ENCODE measurements at places on chromosomes 12 and 14.

DNA sequence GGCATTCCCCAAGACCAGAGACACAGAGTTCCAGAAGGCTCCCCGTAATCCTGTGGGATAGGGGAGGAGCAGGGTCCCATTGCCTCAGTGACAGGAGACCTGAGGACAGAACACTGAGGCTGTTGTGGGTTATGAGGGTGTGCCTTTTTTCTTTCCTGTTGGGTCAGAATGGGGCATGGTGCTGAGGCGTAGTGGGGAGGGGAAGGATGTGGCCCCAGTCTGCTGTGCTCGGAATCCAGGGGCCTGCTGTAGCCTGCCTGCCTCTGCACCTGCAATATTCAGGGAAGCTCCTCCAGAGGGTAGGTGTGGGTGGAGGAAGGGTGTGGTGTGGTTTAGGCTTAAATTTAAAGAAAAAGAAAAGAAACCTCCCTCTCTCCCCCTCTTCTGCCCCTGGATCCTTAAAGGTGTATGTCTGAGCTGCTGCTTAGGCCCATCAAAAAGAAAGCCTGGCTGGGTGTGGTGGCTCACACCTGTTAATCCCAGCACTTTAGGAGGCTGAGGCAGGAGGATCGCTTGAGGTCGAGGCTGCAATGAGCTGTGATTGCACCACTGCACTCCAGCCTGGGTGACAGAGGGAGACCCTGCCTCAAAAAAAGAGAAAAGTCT lies 18.7 kb downstream of the PLEKHG3 start:
- no peak for DNase-seq

GRCh38 chr12:121955258-121956237 lies 37.2 kb downstream of the CFAP251 start:
- DNase-seq = no peak

DNA sequence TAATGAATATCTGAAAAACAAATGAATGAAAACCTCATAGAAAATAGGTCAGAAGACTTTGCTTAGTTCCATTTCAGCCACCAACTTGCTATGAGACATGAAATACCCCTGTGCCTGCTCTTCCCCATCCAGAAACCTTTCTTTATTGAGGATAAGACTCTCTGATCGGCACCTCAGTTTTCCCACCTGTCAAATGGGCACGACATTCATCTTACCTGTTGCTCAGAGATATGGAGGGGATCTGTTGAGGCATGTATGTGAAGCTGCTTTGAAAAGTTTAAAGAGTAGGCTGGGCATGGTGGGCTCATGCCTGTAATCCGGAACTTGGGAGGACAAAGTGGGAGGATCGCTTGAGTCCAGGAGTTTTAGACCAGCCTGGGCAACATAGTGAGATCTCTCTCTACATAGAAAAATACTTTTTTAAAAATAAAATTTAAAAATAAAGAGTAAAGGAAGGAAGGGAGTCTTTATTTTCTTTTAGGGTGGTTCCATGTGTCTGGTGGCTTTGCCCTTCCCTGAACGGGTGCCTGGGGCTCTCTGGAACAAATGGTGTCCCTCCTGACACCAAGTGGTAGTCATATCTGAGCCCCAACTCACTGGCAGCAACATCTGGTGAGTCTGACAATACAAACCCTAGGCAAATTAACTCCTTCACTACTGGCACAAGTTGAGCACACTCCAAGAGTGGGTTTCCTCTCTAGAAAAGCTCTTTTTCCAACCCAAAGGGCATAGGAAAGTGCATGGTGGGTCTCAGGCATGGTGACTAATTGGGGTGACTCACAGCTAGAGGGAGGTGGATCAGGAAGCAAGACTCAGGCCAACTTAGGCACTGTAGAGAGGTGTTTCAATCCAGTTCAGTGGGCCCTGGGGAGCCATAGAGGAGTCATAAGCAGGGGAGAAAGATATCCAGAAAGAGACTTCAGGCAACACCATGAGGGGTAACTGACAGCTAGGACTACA lies 42.1 kb downstream of the MAP1LC3B2 start:
- DNase-seq = no peak

DNA sequence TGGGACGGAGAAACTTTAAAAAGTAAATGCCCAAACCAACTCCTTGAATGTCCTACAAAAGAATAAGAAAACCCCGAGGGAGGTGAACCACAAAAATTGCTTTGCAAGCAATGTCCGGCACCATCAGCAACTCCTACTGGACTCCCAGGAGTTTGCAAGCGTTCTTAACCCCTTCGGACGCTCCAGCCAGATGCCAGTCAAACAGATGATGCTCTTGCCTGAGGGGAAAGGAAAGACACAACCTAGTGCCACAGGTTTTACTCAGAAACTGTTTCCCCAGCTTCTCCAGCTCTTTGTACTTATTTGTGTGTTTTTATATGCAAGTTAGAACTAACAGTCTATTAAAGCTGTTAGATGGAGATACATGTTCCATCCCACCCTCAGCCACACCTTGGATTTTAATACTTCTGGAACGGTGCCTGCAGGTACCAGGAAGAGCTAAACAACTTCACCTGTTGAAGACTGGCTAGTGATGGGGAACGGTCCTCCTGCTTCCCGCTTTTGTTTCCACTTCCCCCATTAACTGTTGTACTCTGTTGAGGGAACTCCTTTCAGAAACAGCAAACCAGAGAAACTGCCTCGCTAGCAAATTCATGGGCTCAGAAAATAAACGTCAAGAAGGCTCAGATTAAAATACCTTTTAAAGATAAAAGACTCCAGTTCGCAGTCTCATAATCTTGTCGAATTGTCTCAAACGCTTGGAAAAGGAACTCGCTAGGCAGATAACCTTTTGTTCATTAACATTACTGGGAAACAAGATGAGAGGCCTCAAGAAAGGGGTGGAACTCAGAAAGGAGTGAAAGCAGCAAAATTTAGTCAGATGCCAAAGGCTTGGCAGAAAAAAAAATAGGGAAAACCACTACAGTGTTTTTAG lies 1.1 kb upstream of the FERMT2 start:
- DNase-seq = no peak

DNA sequence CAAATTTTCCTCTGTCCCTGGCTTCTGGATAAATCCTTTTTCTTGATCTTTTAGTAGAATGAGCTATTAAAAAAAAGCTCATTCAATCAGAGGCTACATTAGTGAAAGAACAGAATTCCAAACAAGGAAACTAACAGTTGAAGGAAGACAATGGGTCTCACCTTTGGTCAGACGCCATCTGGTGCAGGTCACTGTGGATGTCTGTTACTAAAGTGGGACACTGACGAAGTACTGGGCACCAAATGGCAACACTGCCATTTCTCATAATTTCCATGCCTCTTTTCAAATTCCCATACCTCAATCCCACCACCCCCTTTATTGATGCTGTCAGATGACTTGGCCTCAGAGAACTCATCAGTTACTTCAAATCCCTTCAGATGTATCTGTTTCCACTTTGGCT lies 24.5 kb upstream of the ARID2 start:
- no peak for DNase-seq

GRCh38 chr12:68020049-68020448 lies 30.8 kb downstream of the IFNG-AS1 start:
- no peak for DNase-seq

DNA sequence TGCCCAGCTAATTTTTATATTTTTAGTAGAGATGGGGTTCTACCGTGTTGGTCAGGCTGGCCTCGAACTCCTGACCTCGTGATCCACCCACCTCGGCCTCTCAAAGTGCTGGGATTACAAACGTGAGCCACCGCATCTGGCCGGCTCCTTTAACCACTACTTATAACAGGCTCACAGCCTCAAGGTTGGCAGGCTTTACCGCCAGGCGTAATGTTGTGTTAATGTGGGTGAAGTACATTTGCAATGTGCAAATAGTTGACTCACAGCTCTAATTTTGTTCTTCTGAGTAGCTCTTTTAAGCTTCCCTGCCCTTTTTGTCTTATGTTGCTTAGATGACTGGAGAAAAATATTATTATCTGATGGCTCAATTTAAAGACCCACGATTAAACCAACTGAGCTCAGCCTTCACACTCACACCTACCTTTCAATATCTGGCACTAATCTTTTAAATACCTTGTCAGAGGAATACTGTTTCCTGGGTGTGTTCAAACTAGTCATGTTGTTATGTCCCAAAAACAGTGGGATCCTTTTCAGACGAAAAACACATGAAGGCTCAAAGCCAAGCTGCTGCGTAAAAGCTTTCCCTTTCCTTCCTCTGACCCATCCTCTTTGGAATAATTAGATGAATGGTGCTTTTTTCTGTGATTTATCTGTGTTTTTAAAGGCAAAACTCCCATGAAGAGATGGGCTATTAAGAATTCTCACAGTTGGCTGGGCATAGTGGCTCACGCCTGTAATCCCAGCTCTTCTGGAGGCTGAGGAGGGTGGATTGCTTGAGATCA lies 57.2 kb upstream of the USP44 start:
- DNase-seq = peak; percentile 15

- no peak for DNase-seq
These were observed 213.3 kb upstream of the TMTC1 start for GRCh38 chr12:29996993-29997392.

- DNase-seq = no peak
These were observed 171.6 kb downstream of the CALM1 start for GRCh38 chr14:90568405-90568804.

GRCh38 chr12:76060111-76060510 lies 24.4 kb downstream of the NAP1L1 start:
- no peak for DNase-seq

- no peak for DNase-seq
These were observed 29.3 kb upstream of the TMCC3 start for GRCh38 chr12:94679554-94680195.

DNA sequence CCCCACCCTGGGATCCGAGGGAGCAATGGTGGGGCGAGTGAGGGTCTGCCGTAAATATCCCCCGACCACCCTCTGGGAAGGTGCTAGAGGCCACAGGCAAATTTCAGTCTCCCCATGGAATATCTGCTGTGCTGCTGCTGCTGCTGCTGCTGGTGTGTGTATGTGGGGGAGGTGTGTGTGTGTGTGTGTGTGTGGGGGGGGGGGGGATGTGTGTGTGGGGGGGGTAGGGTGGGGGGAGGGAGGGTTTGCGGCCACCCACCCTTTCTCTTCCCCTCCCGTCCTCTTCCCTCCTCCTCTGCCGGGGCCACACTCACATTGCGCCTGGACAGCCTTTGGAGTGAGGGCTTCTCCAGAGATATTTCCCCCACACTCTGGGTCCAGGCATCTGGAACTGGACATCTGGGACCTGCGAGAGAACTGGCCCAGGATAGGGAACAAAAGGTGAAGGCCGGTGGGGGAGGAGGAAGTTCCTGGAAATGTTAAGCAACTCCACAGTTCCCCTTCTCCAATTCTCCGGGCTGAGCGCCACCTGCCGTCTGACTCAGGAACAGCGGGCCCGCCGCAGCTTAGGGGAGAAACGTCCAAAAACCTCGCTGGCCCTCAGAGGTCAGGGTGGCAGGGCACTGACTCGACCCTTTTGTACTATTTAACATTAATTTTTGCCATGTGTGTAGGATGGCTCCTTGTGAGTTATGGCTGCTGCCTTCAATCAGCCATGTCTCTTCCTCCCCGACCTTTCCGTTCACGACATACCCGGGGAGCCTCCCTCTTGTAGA lies at the start of gene C1RL:
Gene C1RL, minus strand, starts transcription at position 419 of the 776 bp plus-strand sequence. Its CDS starts 34 bp downstream, at position 385.
- peak; percentile 50 for DNase-seq

GRCh38 chr12:15589328-15590032 lies 199.7 kb downstream of the EPS8 start:
- DNase-seq = no peak

GRCh38 chr12:57049890-57050289 lies at the start of gene MYO1A:
Gene MYO1A, minus strand, starts transcription at chr12:57050129. Its CDS starts 1,806 bp downstream, at chr12:57048323.
- DNase-seq = no peak
